ENCODE measurements at places on chromosomes 11 and 22.
A peak's percentile ranks its signal among the peaks of the same experiment; 100 is the strongest.

DNA sequence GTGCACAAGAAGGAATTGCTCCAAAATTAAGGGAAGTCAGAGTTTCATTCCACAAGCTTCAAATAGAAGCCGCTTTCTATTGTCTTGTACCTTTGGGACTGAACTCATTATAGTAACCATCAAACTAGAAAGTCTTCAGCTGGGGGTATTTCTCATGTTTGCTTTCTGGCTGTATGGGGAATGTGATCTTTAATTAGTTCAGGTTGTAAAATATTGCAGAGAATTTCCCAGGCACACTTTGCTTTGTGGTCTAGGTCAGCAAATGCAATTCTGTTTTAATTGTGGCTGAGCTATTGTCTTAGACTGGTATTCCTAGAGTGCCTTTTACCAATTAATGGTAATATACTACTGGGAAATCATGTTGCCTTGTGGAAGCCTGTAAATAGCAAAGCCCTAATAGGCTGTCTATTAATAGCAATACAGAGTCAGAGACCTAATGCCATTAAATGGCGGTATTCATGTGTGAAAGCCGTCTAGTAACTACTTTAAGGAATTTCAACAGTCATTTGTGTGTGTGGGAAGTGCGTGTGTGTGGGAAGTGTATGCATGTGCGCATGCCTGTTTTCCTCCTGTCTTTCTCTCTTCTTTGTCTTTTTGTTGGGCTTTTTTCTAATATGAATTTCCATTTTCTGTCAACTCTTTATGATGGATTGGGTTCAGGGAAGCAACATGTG, 276.6 kb downstream of the FAT3 start:
- DNase-seq, result no peak

- no peak for DNase-seq
Measured at GRCh38 chr11:19426011-19426755, 185.4 kb upstream of the E2F8 start.

- DNase-seq, result peak; percentile 31
Measured at GRCh38 chr11:14908214-14908880, 16.3 kb upstream of the CYP2R1 start.

DNA sequence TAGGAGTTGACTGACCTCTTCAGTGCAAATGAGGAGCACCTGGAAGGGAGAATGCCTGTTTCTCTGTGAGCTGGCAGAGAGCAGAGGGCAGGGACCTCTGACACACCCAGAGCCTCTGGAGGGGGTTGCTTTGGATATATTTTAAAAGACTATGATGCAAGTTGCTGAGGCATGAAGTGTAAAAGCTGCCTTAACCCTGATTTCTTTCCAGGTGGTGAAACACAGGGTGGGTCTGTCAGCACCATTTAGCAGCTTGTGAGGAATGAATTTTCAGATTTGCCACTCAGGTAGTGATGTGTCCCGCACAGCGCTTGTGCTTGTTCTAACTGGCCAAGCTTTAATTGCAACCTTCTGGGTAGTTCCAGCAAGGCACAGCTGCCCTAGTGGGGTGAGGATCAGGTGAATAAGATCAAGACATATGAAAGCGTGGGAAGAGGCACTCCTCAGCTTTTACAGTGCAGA, 90.2 kb downstream of the SWAP70 start:
- DNase-seq, result no peak

DNA sequence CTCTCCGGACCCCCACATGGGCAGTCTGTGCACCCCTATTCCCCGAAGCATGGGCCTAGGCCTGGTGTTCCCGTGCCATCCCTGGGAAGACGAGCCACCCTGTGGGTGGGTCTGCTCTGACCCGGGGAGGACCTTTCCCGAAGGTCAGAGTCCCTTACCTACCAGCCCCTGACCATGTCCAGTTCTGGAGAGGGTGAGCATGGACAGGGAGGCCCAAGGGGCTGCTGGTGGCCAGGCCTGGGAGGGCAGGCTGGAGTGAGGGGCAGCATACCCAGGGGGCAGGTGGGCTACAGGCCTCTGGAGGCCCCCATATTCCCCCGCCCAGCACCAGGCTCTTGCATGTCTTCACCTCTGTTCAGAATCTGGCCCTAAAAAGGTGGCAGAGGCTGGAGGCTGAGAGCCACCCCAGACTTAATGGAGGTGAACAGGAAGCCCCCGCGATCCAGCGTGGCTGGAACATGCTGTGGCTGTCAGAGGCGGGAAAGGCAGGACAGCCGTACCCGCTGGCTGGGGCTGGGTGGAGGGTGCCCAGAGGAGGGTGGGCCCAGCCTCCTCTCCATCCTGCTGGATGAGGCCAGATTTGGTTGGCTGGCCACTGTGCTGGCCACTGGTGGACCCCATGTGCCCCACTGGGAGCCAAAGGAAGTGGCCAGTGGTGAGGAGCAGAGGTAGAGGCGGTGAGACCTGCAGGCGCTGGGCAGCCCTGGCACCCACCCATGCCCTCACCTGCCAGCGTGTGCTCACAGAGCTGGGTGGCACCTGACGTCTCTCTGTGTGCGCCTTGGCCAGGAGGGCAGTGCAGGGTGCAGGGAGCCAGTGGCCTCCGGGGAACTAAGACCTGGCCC, 11.2 kb upstream of the SYT8 start:
- DNase-seq, result no peak

DNA sequence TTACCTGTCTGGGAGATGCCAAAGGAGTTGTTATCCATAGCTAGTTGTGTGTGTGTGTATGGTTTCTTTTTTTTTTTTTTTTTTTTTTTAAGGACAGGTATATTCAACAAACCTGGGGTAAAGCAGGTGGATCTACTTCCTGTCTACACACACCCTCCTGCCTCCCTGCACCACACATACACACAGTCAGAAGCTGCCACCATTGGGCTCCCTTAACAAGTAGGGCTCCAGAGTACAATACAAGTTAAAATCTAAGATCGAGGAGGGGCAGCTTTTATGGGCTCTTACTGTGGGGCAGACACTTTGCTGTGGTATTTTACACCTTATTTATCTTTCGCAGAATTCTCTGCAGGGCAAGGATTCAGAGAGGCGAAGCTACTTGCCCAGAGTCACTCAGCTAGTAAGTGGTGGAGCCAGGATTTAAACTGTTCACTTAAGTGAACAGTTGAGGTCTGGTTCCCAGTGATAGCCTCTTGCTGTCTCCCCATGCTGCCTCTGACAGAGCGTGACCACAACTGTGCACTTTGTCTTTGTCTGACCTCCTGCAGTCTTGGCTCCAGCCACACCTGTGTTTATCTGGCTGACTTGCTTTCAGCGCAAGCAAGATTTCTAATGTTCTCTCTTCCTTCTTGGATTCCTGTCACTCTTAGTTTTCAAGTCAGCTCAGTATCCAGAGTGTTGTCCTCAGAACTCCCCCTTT, 135.0 kb downstream of the CSNK2A3 start:
- DNase-seq, result no peak

GRCh38 chr22:27110665-27111451, 453.5 kb downstream of the MIAT start:
- no peak for DNase-seq

GRCh38 chr11:89182773-89183518, 5.3 kb downstream of the TYR start:
- DNase-seq, result no peak

DNA sequence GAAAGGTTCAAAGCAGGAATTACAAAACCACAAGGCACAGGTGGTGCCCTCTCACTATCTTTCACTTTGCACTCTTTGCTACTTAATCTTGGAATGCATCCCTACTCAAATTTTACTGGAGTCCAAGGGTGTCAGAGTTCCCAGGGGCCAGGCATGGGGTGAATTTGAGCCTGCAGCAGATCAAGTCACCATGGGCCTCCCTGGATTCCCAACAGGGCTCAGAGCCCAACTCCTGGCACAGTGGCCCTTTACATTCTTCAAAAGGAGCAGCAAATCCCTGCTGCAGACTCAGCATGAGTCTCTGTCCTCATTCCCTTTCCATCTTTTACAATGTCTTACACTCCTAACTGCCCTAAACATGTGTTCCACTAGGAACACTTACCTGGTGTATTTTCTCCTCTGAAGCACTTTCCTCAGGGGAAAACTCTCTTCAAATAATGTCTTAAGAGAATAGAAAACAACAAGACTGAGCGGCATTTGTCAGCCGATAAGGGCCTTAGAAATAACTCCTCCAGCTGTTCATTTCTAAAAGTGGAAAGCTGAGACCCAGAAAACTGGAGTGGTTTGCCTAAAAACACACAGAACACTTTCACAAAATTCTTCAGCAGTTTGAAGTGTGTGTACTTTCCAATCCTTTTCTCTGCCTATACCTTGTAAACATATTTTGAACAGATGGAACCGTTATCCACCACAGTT, 596.0 kb downstream of the INSC start:
- DNase-seq, result no peak

DNA sequence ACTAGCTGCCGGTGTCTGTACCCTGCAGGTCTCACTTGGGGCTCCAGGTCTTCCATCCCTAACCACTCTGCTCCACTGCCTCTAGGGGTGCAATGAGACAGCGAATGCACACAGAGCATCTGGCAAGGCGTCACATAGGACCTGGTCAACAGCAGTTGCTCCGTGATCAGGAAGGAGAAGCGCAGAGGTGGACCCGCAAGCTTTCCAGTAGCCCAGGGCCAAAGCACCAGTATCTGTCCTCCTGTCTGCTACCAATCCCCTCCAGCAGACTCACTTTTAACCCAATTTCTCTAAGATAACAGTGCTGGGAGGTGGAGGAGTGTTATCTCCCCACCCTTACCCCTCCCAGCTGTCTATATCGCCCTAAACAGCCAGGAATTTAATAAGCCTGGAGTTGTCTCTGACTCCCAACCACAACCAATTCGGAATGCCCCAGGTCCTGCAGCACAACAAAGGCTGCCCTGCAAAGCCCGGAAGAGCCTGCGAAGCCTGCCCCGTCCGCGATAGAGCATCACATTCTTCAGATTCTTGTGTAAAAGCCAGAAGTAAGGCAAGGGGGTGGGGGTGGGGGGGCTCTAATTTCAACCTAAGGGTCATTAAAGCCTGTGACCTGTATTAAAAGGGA, 19.3 kb downstream of the MYH9 start:
- DNase-seq, result no peak

DNA sequence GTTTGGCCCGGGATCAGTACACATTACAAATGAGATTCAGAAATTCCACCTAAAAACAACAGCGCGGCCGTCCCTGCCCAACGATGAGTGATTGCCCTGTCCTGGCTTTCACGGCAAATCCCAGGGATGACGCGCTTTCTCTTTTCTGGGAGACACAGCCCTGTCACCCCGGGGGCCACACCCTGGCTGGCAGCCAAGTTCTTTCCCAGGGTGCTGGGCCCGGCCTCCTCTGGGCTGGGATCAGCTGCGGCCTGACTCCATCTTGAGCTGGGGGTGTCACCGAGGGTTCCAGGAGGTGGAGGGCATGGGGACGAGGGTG, 82.7 kb downstream of the FBLN1 start:
- no peak for DNase-seq

- no peak for DNase-seq
Measured at GRCh38 chr11:56624661-56625110, 10.0 kb upstream of the OR5M1 start.

DNA sequence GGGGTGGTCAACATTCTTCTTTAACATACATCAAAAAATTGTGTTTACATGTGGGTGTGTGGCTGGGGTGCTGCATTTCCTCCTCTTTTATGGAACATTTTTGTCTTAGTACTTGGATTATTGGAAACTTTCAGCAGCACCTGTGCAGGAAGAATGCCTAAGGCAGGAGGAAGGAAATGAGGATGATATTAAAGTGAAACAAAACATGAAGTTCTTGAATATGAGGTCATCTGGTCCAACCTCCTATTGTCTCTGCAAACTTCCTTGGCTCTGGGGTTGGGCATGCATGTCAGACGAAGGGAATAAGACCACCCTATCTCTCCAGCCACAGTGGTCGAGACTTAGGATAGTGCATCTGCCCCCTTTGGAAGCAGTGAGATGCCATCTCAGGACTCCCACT, 20.6 kb upstream of the OR9Q1 start:
- DNase-seq, result no peak

DNA sequence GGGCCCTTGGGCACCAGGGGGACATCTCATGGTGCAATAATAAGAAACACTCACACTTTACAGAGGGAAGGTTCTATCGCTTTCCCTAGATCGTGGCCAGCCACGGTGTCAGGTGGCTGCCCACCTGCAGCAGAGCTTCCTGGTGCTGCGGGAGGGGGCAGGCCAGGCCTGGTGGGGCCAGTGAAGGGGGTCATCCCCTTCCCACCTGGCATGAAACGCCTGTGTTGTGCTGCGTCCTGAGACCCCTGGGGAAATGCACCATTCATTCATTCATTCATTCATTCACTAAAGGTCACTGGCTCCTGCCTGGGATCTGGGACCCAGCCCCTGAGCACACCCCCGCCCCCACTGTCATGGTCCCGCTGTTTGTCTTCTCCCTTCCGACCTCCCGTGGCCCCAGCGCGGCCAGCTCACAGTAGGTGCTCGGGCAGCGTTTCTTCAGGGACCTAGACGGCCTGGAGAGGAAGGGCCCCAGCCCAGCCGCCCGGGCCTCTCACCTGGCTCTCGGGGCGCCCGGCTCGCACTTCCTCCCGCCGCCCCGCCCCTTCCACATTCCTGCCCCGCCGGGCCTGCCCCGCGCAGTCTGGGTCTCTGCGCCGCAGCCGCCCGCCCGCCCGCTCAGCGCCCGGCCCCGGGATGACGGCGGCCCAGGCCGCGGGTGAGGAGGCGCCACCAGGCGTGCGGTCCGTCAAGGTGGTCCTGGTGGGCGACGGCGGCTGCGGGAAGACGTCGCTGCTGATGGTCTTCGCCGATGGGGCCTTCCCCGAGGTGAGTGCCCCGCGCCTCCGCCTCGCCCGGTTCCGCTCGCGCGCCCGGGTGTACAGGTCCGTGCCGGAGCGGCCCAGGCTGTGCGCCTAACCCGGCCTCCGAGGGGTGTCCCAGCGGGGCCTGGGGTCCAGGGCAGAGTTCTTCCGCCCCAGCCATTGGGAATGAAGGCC, at the start of gene RHOD:
Gene RHOD (plus strand): TSS at position 581 of the 938 bp plus-strand sequence. CDS start 56 bp downstream, at position 637.
- no peak for DNase-seq

- peak; percentile 13 for DNase-seq
Measured at GRCh38 chr11:76629116-76629852, 41.3 kb downstream of the LRRC32 start.

GRCh38 chr11:2175659-2176058, 4.0 kb upstream of the TH start:
- no peak for DNase-seq

DNA sequence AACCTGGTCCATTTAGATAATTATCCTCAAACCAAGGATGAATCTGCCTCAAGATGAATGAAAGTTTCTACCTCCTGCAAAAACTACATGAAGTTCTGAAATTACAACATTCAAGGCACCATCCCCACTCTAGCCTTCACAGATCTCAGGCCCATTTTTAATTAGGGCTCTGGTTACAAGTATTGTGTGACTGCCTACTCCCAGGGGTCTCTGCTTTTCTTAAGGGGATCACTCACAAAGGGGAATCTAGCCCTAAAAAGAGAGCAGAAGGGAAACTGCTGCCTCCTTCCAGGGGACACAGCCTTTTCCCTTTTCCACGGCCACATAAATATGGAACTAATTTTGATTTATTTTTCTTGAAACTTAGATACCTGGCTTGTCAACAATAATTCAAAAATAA, 17.4 kb upstream of the TMEM135 start:
- DNase-seq, result no peak

DNA sequence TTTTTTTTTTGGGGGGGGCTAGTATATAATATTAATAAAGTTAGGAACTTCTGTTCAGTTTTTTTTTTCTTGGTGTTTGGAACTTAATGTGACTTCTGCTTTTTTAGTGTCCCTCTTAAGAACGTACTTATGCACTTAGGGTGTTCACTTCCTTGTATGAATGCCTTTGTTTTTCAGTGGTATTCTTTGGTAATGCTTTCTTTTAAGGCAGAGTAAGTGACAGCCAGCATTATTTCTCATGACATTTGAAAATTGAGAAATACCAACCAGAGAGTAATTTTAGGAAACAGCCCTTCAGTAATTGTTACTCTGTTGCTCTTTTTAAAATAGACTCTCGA, 2.4 kb downstream of the GRK3 start:
- DNase-seq, result no peak

GRCh38 chr22:35917651-35918050, 111.0 kb downstream of the RBFOX2 start:
- DNase-seq, result no peak
